ENCODE measurements at places on chromosomes 3 and 15.

GRCh38 chr3:141498598-141499223, 11.9 kb downstream of the RASA2 start:
- no peak for DNase-seq

DNA sequence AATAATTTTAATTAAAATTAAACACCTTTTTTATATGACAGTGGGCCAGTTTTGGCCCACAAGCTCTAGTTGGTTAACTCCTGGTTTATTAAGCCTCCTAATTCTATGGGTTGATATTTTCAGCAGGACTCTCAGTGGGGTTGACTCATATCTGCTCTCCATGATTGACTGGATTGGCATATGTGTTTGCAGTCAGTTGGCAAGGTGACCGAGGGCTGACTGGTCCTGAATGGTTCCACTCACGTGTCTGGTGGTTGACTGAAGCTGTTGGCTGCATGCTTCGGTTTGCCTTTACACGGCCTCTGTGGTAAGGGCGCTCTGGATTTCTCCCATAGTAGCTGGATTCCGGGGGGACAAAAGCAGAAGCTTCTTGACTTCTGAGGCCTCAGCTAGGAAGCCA, 65.3 kb upstream of the ZNF280D start:
- no peak for DNase-seq

DNA sequence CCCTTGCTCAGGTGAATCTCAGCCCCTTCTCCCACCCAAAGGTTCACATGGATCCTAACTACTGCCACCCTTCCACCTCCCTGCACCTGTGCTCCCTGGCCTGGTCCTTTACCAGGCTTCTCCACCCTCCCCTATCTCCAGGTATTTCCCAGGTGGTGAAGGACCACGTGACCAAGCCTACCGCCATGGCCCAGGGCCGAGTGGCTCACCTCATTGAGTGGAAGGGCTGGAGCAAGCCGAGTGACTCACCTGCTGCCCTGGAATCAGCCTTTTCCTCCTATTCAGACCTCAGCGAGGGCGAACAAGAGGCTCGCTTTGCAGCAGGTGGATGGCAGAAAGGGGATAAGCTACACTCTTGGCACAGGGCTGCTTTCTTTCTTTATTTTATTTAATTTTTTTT, 4.5 kb downstream of the FAM131A start:
- DNase-seq = no peak

- DNase-seq = no peak
Observed at GRCh38 chr15:23514484-23514883, 51.0 kb upstream of the MKRN3 start.

GRCh38 chr3:83498361-83499016, 1460.3 kb upstream of the CADM2 start:
- no peak for DNase-seq

DNA sequence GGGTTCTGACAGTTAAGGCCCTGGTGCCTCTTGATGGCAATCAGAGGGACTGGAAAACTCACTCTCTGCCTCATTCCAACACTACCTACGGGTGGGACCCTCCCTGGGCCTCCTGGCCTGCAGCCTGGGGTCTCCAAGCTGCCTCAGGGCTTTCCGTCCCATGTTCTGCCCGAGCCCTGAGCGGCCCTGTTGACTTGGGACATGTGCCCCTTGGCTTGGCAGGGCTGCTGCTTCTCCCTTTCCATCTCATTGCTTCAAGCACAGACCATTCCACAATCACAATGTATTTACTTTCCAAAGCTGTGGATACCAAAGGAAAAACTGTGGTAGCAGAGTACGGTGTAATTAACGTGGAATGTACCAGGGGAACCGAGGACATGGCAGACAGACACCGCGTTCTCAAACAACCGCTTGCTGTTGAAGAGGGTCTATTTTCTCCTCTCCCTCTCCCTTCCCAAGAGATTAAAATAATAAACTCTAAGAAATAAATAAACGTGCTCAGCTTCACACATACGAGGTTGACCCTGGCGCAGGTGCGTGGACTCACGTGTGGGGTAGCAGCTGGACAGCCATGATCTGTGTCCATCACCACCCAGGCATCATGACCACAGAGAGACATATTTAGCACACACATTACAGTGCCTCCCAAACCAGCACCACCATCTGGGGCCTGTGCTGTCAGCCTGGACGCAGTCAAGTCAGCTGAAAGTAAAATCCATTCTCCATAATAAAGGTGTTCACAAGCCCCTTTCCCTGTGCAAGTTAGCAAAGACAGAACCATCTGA, 172.0 kb downstream of the XXYLT1 start:
- DNase-seq = no peak

DNA sequence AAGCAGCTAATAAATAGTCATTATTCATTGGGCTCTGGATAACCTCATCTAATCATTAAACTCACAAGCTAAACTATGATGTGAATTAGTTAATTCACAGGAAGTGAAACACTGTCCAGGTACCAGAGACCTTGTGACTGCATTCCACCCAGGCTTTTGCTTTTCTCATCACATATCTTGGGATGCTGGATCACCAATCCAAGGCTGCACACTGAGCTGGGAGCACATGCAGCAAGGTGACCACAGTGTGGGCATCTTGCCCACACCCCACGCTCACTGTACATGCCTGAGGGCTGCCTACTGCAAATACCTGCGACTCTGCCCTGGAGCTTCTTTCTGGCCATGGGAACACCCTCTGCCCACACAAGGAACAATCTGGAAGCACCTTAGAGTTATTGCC, 40.6 kb upstream of the TNFAIP8L3 start:
- peak; percentile 60 for DNase-seq

GRCh38 chr3:173886-174285, 22.7 kb upstream of the CHL1 start:
- no peak for DNase-seq

DNA sequence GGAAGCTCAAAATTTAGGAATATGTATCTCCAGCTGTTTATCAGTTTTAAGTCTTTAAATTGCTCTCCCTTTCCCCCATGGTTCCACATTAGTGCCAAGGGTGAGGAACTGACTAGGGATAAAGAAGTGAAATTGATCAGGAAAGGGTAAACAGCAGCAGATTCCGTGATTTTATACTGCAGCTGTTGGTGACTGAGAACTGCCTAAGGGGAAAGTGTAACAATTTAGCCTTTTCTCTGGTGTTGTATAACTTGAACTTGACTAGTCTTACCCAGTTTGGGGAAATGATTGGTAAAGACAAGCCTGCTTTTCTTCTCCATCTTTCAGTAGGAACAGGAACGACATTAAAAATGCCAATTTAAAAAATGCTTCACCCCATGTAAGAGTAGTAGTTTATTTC, 5.0 kb downstream of the SPRED1 start:
- DNase-seq = no peak

- peak; percentile 11 for DNase-seq
Observed at GRCh38 chr3:133271539-133271938, 128.3 kb upstream of the BFSP2 start.

GRCh38 chr3:62035402-62036057, 337.8 kb downstream of the FEZF2 start:
- DNase-seq = no peak

DNA sequence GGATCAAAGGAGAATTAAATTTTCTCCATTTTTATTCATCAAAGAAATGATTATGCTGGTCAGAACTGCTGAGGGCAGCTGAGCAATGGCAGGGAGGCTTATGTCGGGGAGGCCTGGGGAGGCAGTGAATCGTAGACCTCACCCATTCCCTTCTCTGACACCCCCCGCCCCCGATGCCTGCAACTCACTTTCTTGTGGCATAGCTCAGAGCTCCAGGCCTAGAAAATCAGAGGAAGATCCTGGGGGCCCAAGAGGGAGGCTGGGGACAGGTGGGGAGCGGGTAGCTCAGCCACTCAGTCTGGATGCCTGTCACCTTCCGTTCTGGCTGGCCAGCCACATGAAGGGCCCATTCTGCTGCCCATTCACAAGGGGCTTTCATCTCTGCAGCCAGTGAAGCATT, 1.1 kb upstream of the DNAH1 start:
- DNase-seq = no peak

GRCh38 chr3:159724627-159725026, 264.0 kb upstream of the IL12A start:
- DNase-seq = no peak

DNA sequence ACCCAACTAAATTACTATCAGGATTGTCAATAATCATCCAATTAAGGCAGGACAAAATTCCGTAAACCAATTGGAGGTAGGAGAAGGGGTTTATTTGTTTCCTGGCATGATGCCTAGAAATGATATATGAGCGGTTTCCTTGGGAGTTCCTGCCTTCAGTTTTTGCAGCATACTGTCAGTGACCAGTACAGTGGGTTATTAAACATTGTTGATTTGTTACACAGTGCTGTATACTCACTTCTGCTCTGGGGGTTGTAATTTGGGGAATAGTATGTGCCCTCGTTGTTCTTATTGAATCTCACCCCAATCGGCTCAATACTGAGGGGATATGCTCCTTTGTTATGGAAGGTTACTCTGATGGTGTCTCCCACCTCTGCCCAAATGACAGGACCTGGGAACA, 22.2 kb downstream of the CP start:
- peak; percentile 61 for DNase-seq

GRCh38 chr3:193951859-193952258, 184.1 kb upstream of the HES1 start:
- DNase-seq = no peak

- DNase-seq = peak; percentile 82
Observed at GRCh38 chr15:32994810-32995424, 199.6 kb downstream of the FMN1 start.

- peak; percentile 7 for DNase-seq
Observed at GRCh38 chr3:100966807-100967206, 26.4 kb downstream of the ABI3BP start.

DNA sequence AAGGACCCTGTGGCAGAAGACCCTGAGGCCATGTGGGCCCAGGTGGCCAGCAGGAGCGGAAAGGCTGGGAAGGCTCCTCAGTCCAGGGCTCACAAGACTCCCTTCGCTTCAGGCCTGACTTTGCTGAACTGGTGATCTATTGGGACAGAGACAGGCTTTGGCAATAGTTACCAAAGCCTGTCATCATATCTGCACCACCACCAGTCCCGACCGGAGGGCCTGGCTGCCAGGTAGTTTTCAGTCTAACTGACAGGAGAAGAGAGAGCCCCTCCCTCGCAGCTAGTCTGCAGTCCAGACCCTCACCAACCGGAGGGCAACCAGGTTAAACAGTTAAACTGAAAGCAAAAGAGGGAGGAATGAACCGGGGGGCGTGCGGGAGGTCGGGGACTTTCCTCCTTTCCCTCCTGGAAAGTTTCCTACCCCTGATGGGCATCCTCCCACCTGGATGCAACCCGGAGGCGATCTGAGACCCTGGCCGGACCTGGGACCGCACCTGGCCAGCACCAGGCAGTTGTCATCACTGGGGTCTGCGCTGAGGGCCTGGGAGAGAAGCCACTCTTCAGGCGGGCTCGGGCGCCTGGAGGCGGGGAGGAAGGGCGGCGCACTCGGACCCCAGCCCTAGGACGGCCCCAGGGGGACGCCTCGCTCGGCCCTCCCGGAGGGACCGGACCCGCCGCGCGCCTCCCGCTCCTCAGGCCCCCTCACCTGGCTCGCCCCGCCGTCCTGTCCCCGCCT, 435 bp downstream of the RAB27A start:
- no peak for DNase-seq

DNA sequence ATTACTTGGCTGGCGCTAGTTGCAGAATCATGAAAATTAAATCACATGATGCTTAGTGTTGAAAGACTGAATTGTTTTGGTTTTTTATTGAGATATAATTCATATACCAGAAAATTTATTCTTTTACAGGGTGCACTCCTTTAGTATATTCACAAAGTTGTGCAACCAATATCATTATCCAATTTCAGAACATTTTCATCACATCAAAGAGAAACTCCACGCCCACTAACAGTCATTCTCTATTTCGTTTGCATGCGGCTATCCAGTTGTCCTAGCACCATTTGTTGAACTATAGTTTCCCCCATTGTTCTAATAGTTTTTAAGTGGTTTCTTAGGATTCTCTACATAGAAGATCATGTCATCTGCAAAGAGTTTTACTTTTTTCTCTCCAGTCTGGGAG, 3.7 kb downstream of the EHD4 start:
- no peak for DNase-seq

DNA sequence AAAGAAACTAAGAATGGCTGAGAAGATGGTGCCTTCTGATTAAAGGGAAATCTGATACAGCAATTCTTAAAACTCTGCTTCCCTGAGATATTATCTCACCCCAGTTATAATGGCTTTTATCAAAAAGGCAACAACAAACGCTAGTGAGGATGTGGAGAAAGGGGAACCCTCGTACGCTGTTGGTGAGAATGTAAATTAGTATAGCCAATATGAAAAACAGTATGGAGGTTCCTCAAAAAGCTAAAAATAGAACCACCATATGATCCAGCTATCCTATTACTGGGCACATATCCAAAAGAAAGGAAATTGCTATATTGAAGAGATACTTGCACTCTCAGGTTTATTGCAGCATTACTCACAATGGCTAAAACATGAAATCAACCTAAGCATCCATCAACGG, 65.1 kb downstream of the GOLIM4 start:
- no peak for DNase-seq

DNA sequence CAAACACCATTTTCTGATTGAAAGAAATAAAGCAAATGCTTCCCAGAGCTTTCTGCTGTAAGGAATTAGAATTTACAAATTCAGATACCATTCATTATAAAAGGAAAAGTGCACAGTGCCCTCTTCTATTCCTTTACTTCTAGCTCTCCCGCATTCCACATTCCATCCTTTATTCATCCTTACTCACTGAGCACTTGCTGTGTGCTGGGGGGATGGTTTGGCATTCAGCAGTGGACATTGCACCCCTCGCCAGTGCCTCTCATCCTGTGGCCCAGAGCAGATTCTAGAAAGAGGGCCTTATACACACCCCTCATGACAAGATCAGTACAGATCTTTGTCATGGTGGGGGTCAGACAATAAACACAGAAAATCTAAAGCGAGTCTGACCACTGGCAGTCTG, 73.0 kb downstream of the MGLL start:
- DNase-seq = peak; percentile 33

GRCh38 chr3:131782751-131783150, 252.1 kb downstream of the CPNE4 start:
- peak; percentile 46 for DNase-seq

DNA sequence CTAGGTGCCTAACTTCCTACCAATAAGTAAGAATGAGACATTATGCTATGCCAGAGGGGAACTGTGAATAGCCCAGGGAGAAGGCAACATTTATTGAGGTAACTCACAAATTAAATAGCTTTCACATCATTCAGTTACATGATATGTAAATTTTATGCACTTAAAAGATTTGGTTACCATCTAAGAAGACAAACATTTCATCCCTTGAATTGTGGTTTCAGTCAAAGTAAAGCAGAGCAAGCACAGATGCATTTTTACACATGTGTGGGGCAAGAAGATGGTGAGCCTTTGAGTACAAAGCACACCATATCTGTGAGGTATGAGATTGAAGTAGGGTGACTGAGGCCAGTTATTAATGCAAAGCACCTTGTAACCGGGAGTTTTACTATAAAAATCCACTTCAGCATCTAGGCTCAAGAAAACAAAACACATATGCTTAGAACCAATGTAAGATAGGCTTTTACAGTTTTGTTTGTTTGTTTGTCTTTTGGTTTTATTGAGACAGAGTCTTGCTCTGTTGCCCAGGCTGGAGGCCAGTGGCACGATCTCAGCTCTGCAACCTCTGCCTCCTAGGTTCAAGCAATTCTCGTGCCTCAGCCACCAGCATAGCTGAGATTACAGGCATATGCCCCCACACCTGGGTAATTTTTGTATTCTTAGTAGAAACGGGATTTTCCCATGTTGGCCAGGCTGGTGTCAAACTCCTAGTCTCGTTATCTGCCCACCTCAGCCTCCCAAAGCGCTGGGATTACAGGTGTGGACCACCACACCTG, 3.5 kb downstream of the PLSCR2 start:
- DNase-seq = no peak

- no peak for DNase-seq
Observed at GRCh38 chr3:111712294-111713167, 117.4 kb upstream of the ZBED2 start.

- DNase-seq = no peak
Observed at GRCh38 chr15:94476686-94477085, 245.3 kb downstream of the MCTP2 start.
